ENCODE measurements at places on chromosomes 12 and 14.
A peak's percentile ranks its signal among the peaks of the same experiment; 100 is the strongest.

DNA sequence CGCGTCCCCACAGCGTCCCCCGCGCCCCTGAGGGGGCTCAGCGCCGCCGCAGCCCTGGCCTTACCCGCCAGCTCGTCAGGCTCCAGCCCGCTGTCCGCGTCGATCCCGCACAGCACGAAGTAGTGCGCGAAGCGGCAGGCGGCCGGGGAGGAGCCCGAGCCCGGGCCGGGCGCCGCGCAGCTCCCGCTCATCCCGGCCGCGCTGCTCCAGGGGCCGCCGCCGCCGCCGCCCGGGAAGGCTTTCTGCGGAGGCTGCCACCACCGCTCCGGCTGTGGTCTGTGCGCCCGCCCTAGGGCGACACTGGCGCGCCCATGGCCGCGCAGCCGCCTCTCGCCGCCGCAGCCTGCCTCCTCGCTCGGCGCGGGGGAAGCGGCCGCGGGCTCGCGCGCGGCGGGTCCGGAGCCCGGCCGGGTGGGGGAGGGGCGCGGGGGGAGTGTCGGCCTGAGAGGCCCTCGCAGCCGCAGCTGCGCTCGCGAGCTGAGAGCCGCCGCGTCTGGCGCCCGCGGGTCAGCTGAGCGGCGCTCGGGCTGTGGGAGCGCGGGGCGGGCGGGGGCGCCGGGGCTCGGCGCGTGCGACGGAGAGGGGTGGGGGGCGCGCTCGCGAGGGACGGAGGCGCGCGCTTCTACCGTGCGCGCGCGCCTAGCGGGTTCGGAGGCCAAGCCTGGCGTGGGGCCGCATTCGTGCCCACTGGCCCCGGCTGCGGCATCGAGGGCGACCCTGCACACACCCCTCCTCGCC, at the start of gene DENND5B:
Gene DENND5B, minus strand, starts transcription at position 495 of the 738 bp plus-strand sequence. Its CDS starts 304 bp downstream, at position 191.
- no peak for DNase-seq

DNA sequence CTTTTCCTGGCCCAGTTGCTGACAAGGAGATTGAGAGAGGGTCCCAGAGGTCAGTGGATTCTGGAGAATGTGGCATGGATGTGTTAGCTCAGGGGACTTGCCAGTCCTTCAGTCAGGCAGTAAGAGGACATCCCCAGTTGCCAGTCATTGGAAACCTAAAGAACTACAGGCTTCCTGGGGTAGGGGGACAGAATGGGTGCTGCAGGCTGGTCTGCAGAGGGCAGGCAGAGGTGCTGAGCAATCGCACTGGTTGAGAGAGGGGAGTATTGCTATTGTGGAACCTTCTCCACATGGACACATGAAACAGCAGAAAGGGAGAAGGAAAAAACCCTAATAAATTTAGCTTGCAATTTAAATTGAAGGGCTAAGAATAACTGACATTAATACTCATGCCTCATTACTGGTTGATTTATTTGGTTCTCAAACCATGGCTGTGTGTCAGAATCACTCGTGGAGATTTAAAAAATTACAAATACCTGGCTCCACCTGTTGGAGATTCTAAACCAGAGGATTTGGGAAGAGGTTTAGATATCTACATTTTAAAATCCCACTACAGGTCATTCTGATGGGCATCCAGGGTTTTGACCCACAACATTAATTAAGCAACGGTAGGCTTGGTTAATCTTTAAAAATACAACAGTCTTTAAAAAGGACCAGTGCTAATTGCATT, 71.2 kb upstream of the SLC38A2 start:
- DNase-seq, result no peak

GRCh38 chr14:75769047-75769685, 108.1 kb downstream of the TTLL5 start:
- DNase-seq, result no peak

DNA sequence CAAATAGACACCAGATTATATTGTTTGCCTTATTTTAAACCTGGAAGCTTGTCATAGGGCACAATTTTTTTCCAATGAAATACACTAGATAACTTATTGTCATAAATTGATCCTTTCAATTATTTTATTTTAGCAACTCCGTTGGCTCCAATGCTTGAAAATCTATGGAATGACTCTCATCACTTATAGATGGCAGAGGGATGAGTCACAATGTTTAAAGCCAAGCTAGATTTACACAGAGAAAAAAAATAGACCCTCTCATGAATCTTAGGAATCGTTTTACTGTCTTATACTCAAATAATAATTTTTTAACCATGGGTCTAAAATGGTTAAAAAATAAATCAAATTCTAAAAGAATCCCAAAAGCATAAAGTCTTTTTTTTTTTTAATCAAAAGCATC, 1276.6 kb upstream of the FLRT2 start:
- no peak for DNase-seq

GRCh38 chr12:91059211-91059610, 1.4 kb upstream of the KERA start:
- no peak for DNase-seq

- peak; percentile 24 for DNase-seq
These were observed 3.2 kb downstream of the METTL25 start for GRCh38 chr12:82361461-82361915.

- no peak for DNase-seq
These were observed 595 bp upstream of the KRT85 start for GRCh38 chr12:52367876-52368275.

GRCh38 chr14:95725685-95726336, 11.9 kb upstream of the TCL1A start:
- no peak for DNase-seq

GRCh38 chr14:50762931-50763300, 68.0 kb downstream of the NIN start:
- DNase-seq, result no peak

- DNase-seq, result no peak
These were observed 684.5 kb downstream of the C12orf50 start for GRCh38 chr12:87344699-87345098.

GRCh38 chr14:96380735-96381134, 11.2 kb upstream of the AK7 start:
- no peak for DNase-seq

GRCh38 chr14:91211017-91211416, 33.5 kb downstream of the GPR68 start:
- DNase-seq, result no peak

DNA sequence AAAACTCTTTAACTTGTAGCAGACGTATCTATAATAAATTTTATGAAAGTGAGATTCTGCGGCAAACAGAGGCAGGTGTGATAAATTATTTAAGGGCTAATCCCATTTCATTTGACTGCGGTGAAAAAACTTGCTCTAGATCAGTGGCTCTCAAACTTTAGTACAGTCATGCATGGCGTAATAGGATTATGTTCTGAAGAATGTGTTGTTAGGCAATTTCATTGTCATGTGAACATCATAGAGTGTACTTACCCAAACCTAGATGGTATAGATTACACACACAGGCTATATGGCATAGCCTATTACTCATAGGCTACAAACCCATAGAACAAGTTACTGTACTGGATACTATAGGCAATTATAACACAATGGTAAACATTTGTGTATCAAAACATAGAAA, 83.7 kb downstream of the HEATR5A start:
- DNase-seq, result no peak

DNA sequence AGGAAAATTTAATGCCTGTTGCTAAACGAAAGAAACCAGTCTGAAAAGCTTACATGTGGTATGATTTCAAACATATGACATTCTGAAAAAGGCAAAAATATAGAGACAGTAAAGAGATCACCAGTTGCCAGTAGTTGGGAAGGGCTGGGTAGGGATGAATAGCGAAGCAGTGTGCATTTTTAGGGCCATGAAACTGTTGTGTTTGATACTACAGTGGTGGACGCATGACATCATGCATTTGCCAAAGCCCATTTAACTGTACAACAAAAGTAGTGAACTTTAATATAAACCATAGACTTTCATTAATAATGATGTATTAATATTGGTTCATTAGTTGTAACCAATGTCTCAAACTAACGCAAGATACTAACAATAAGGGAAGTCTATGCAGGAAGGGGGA, 14.7 kb upstream of the EPYC start:
- DNase-seq, result no peak

- DNase-seq, result no peak
These were observed 7.1 kb downstream of the PXN start for GRCh38 chr12:120258323-120258896.

- no peak for DNase-seq
These were observed 101.9 kb downstream of the GAS2L3 start for GRCh38 chr12:100675432-100675831.

DNA sequence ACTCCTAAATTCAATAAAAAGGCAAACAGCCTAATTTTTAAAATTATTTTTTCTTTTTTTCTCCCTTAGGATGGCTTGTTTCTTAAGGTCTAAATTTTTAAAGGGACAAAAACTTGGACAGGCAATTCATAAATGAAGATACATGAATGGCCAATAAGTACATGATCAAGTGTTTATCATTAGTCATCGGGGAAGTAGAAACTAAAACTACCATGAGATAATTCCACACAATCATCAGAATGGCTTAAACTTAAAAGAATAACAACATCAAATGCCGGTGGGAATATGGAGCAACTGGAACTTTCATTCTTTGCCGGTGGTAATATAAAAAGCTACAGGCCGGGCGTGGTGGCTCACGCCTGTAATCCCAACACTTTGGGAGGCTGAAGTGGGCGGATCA, 29.1 kb downstream of the MOK start:
- no peak for DNase-seq

GRCh38 chr12:84658877-84659276, 253.7 kb downstream of the SLC6A15 start:
- DNase-seq, result peak; percentile 25

DNA sequence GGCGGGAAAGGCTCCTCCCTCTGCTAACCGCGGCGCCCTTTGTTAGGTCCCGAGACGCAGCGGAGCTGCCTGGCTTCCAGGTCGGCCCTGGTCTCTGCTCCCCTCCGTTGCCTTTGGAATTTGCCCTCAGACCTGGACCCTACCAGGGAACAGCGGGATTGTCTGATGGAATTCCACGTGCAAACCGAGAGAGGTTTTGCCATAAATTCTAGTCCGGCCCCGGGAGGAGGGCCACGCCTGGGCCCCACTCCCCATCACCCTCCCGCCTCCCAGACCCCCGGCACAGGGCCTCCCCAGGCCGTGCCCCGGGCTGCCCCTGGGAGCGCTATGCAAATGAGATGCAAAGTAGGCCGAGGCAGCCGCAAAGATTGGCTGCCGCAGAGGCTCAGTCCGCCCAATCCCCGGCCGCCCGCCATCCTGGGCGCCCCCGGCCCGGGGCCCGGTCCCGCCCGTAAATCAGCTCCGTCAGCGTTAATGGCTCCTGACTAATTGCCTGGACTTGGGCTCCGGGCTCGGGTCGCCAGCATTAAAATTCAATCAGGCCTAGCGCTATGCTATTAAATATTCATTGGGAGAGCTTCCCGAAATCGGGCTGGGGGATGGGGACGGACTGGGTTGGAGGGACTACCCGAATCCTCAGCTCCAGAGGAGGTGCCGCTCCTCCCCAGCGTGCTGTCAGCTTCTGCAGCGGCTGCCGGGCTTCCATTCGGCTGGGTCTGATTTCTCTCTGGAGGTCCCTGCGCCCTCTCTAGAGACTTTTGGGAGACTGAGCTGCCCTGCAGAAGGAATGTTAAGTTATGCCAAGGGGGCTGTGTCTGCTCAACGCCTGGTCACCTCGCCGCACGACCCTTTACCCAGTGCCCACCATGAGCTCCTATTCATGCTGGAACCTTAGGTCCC, 15.7 kb upstream of the FIGNL2 start:
- DNase-seq, result peak; percentile 93

GRCh38 chr12:2306735-2307134, 253.9 kb downstream of the CACNA1C start:
- DNase-seq, result no peak

GRCh38 chr14:104595116-104595675, 9.4 kb downstream of the TMEM179 start:
- DNase-seq, result no peak

GRCh38 chr12:7161327-7161726, 28.2 kb upstream of the PEX5 start:
- no peak for DNase-seq

DNA sequence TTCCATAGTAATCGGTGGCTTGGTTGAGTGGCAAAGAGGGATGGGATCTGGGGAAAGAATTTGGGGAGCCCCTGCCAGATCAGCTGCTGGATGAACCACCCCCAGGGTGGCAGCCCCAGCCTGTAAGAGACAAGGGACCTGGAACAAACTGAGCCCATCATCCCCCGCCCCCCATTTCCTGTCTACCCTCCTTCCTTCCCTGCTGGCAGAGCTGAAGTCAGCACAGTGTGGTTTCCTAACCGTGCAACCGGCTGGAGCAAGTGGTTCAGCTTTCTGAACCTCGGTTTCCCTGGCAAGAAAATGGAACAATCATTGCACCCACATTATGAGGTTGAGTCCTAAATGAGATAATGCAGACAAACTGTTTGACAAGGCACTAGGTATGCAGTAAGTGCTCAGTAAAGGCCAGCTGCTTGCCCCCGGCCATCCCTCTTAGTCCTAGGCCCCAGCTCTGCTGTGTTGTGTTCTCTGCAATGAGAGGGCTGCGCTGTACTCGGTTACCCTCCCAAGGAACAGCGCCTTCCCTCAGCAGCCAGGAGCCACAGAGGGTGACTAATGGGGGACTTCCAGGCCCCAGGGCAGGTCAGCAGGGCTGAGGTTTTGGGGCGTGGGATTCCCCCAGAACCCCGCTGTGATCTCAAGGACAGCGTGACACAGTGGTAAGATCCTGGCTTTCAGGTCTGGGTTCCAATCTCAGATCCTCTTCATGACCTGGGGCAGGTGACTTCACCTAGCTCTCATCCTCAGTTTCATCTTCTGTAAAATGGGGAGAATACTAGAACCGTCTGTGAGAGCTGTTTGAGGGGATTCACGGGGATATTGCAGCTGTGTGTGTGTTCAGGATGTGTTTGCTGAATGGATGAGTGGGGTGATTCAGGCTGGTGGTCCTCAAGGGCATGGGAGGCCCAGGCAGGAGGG, 16.5 kb downstream of the SELPLG start:
- DNase-seq, result no peak

- DNase-seq, result peak; percentile 76
These were observed 50.3 kb downstream of the MAP1LC3B2 start for GRCh38 chr12:116609319-116610114.

- DNase-seq, result peak; percentile 34
These were observed 82.0 kb upstream of the RASSF8 start for GRCh38 chr12:25876383-25877045.

DNA sequence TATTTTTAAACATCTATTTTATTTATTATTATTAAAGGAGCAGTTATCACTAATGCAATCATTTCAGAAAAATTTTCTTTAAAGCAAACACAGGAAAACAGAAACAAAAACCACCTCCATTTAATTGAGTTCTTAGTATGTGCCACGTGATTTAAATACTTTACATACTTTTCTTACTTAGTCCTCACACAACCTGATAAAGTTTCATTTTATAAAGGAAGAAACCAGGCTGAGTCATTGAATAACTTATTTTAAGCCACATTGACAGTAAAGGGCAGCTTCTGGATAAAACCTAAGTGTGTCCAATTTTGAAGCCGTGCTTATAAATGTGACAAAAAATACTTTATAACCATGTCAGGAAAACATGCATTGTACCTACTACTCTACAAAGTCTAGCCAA, 57.1 kb upstream of the PCED1B start:
- DNase-seq, result no peak

DNA sequence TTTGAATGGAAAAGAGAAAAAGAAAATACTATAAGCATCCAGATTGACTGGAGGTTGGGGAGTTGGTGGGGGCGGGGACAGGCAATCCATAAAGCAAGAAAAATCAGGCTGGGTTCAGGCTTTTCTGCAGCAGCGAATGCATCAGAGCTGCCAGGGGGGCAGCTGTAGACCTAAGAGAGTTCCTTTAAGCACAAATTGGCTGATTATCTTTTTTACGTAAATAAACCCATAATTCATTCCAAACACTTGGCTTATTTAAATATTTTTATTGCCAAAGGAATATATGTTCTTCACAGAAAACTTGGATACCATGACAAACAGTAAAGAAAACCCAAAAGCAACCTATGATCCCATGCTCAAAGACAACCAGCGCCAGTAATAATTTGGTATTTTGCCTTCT, 10.2 kb downstream of the BDKRB2 start:
- DNase-seq, result no peak

GRCh38 chr14:97705976-97706375, 908.8 kb downstream of the VRK1 start:
- no peak for DNase-seq
